HS-5 (cell line): ENCODE measurements at places on chromosomes 5 and 9.
A peak's percentile ranks its signal among the peaks of the same experiment; 100 is the strongest.

DNA sequence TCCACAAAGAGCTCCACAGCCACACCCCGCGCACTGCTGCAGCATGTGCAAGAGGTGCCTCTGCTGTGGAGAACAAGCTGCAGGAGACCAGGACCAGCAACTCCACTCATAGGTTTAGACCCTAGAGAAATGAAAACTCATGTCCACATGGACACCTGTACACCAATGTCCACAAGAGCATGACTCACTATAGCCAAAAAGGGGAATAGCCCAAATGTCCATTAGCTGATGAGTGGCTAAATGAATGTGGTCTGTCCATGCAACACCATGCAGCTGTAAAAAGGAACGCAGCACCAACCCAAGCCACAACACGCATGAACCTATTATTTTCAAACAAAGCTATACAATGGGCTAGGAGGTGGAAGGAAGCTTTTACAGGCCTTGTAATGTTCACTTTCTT lies 18.1 kb downstream of the DYNC2I2 start:
- no peak for DNase-seq

DNA sequence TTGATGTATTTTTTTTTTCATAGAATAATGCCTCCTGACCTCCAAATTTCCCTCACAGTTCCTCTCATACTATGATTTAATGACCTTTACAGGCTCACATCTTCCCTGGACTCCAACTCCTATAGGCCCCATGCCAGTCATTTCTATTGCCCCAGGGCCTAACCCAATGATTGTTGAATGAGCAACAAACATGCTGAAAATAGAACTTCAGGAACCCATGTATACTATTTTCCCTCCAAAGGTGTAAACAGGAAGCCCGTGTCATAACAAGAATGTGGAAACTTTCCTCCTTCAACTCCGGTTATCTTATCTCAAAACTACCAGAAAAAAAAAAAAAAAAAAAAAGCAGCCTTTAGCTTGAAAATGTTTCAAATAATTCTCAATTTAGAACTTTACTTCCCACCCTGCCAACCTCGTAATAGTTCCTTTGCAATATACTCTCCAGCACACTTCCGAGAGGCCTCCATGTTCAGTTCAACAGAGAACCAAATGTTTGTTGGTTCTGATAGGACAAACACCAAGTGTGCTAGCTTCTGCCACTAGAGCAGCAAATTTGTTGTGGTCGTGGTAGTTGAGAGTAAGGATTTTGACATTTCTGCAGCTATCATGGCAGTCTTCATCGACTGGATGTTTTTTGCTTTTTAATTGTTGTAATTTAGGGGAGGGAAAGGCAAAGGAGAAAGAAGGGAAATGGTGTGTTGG lies 25.8 kb downstream of the TRPM6 start:
- DNase-seq: no peak

GRCh38 chr5:961711-962240 lies 46.8 kb upstream of the NKD2 start:
- DNase-seq: no peak

GRCh38 chr9:135345775-135346433 lies 133.7 kb upstream of the PPP1R26 start:
- DNase-seq: no peak

DNA sequence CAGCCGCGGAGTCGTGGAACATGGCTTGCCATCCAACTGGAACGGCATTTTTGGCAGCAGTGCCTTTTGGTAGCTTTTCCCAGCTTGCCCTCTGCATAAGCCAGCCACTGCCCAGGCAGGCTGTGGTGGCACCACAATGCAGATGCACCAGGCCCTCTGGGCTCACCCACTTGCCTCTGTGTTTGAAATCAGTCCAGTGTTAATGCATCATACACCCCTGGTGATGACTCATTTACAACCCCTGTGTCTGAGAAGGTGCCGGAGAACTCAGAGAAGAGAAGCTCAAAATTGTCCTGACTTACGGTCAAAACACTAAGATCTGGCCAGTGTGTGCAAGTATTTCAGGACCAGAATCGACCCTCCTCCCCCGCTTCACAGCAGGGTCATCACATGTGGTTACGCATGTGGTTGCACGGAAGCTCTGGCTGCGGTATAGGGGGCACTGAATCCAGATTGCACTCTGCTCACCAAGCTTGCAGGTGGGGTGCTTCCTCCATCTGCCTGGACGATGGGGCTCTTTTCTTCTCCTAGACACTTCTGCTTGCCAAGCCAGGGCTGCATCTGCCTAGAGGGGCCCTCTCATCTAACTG lies 66.5 kb upstream of the SMIM15 start:
- no peak for DNase-seq

- no peak for DNase-seq
Observed at GRCh38 chr9:107674721-107675277, 185.2 kb upstream of the KLF4 start.

GRCh38 chr5:83577036-83577636 lies 105.6 kb downstream of the VCAN start:
- no peak for DNase-seq

DNA sequence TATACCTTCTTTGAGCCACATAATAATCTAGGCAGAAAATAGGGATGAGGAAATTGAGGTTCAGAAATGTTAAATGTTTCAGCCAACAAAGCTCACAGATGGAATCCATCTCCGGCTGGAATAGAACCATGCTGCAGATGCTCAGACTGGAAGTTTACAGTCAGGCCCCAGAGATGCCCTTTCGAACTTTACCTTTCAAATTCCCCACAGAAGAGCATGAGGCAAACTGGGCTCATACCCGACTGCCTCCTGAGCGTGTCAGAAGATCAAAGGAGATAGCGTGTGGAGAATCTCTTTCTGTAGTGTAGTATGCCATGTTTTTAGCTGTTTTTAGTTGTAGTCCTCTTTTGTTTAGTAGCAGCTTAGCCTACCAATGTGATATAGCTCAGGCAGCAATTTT lies 72.0 kb upstream of the DAP start:
- no peak for DNase-seq

DNA sequence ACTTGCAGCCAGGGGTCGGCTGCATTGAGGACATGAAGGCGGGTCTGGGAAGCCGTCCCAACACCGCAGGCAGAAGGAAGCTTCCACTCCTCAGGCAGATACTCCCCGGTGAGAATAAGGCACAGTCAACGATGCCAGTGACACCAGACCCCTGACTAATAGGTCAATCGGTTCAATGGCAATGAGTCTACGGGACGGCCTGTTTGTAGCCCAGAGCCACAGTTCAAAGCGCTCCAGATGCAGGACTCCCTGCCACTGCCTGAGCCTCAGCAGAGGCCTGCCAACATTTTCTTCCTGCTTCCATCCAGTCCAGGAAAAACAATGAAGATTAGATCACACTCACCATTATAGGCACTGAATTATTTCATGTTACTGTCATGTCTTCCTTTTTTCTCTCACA lies 84.5 kb upstream of the SIMC1 start:
- DNase-seq: no peak

DNA sequence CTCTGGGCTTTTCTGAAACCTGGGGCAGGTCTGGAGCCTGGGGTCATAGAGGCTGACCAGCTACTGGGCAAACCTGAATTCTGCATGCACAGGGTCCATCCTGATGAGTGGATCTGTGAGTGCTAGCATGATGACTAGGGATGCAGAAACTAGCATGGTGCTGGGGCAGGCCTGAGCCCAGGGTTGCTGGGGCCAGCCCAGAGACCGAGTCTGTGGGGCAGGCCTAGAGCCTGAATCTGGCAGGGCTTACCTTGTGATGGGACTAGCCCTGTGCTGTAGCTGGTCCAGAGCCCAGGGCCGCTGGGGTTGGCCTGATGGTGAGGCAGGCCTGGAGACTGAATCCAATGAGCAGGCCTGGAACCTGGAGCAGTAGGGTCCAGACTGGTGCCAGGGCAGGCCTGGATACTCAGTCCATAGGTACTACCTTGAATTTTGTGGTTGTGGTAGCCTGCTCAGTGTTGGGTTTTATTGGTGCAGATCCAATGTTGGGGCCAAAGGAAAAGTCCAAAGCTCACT lies 313.5 kb downstream of the TLR4 start:
- DNase-seq: no peak

DNA sequence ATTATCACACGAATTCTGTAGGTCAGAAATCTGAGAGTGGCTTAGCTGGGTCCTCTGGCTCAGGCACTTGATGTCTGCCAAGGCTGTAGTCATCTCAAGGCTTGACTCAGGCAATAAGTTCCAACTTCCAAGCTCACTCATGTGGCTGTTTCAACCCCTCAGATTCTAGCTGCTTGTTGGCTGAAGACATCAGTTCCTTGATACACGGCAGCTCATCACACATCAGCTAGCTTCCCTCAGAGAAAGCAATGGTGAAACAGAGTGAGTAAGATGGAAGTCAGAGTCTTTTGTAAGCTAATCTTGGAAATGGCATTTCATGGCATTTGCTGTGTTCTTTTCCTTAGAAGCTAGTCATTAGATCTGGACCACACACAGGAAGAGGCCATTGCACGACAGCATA lies 204.2 kb upstream of the PTGER4 start:
- DNase-seq: no peak

GRCh38 chr5:169956756-169957155 lies 23.5 kb downstream of the INSYN2B start:
- DNase-seq: no peak

DNA sequence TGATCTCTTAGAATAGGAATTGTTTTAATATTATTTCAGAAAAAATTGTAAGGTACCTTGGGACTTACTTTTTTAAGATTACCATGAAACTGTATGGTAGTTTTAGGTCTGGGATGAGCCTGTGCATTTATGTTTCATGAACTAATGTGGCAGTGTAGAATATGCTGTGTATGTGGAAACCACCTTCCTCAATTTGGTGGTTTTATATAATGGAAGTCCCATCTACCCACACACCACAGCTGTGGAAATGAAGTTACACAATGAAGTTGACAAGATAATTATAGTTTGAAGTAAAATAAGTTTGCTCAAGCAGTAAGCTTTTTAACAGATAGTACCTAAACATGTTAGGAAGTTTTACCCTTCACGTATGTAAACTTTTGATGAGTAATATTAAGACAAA lies 24.4 kb downstream of the WDR36 start:
- no peak for DNase-seq

- DNase-seq: no peak
Observed at GRCh38 chr9:89097219-89097618, 81.4 kb downstream of the SHC3 start.

- DNase-seq: no peak
Observed at GRCh38 chr5:78190402-78190801, 104.1 kb downstream of the AP3B1 start.

DNA sequence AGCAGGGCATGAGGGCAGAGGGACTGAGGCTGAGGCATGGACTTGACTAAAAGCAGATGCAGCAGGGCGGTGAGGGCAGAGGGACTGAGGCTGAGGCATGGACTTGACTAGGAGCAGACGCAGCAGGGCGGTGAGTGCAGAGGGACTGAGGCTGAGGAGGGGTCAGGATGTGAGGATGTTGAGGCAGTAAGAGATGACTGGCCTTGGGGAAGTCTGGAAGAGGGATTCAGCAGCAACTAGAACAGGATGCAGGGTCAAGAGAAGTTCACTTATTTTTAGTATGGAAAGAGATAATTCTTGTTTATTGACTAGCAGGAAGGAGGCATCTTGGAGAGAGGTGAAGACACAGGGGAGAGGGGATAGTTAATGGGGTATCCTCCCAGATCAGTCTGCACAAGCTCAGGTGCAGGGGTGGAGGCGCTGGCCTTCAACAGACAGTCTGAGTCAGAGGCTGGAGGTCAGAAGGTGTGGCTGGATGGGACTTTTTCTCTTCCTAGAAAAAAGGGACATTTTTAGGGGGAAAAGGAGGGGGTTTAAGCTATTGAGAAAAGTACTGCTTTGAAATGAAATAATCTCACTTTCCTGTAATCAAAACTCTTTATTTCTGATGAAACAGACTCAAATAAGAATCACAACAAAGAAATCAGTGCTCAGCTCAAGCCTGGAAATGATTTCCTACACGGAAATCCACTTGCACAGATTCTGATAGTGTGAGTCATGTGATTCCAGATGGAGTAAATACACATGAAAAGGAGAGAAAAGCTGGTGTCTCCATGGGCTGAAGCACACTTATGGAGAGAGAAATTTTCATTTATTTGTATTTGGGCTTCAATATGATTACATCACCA lies 130.9 kb downstream of the PALM2AKAP2 start:
- DNase-seq: peak; percentile 71

- peak; percentile 68 for DNase-seq
Observed at GRCh38 chr9:131402738-131403492, 9.0 kb downstream of the PRRC2B start.
